ENCODE measurements at places on chromosomes 7 and 10.

DNA sequence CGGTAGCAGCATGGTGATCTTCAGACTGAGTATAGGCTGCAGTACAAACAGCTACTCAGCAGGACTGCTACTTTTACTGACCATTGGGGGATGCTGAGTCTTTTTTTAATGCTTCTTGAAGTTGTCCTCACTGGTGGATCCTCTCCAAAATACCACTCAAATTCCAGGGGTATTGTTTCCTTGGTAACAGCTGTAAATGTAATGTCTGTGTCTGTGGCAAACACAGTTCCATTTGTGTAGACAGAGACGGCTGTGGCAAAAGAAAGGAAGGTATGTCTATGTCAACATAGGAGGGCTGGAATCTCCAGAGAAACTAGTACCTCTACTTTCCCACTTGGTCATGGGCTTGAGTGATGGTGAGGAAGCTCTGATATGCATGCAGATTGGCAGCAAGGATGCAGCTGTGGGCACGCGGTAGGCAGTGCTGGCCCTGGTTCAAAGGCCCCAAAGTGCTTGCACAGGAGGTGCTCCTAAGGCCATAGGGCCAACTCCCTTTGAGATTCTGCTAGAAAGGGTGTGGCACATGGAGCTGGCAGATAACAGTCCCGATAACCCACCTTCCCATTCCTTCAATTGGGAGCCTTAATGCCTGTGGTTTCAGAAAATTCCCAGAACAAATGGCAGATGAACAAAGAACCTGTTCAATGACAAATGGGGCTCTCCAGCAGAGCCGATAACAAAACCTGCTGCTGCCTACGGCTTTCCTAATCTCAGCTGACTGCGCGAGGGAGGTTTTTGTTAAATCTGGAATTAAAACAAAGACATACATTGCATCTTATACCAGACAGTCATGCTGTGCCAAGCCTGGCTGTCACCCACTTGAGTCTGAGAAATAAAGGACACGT lies 43.0 kb downstream of the PKD1L1 start:
- no peak for DNase-seq

DNA sequence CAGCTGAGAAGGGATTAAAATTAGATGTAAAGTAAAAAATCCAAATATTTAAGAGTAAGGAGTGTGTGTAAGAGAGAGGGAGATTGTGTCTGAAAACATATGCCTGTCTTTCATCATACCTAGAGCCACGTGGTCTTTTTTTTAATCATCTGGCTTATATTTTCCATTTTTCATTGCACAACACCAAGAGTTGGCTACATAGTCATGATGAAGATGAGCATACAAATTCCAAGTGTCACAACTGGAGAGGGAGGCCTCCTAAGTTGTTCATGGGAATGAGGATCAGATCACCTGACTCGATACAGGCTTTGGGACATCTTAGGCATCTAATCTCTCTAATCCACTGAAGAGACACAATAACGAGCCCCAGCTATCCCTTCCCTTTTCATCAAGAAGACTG lies 47.2 kb upstream of the CCDC3 start:
- no peak for DNase-seq

DNA sequence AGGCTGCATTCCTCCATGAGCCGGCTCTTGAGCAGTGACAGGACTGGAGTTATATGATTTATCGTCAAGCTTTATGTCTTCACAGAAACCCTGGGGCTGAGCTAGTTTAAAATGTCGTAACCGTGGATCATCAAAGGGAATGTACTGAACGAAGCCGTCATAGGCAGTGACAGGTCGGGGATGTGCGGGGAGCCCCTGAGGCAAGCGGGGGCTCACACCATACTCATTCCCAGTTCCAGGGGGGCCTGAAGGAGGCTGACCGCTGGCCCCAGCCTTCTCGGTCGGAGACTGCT lies 30.7 kb downstream of the JCAD start:
- DNase-seq: no peak

- DNase-seq: no peak
These were observed 193.9 kb downstream of the NXPH1 start for GRCh38 chr7:8627325-8627724.

GRCh38 chr10:117370205-117370604 lies 5.0 kb downstream of the PDZD8 start:
- DNase-seq: peak; percentile 66

DNA sequence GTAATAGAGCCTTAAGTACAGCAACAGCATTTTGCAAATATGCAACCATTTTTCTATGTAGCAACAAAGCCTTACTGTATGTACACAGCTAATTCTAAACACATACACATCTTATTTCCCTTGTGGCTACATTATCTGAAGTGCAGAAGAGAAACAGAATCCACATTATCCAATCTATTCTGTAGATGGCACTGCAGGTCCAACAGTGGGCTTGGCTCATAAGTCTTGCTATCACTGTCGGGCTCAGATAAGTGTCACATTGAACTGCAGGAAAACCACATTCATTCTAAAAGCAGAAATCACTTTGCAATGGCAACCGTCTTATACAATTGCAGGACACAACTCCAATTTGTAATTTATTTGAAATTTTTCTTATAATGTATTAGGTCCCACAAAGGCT lies 109.8 kb upstream of the NOBOX start:
- no peak for DNase-seq

DNA sequence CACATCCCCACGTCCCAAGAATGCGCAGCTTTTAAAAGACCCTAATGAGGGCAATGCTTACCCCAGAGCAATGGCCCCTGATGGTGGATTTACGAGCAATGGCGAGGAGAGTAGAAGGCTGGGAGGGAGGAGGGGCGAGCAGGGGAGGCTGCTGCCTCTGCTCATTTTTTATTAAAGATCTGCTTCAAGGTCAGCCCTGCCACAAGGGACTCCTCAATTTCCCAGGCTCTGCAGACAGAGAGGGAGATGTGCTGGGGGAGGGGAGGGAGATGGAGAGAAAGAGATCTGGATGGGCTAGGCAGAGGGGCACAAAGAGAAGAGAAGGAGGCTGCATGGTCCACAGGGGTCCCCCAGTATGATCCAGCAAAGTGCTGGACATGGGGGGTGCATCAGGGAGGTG lies 7.8 kb upstream of the SRRM3 start:
- no peak for DNase-seq

GRCh38 chr7:101218236-101219125 lies 516 bp downstream of the ZNHIT1 start:
- peak; percentile 7 for DNase-seq

- no peak for DNase-seq
These were observed 5.5 kb upstream of the LAMB4 start for GRCh38 chr7:108135446-108136190.

DNA sequence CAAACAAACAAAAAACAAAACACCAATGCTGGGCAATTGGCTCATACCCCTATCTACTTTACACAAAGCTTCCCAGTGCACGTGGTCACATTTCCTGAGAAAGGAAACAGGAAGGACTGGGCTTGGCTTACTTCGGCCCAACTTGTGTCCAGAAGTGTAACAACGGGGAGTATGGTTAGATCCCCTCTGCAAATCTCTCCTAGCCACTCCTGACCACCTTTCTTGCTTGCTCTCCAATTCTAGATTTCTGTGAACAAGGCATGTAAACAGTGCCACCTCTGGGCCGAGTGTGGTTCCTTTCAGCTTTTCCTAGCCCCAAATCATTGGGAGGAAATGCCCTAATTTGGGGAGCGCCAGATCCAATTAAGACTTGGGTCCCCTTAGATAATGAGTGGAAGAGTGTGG lies 21.0 kb upstream of the FRAT2 start:
- DNase-seq: no peak

GRCh38 chr7:1892011-1892965 lies 222.2 kb downstream of the ELFN1 start:
- DNase-seq: no peak

- no peak for DNase-seq
These were observed 70.0 kb downstream of the DOCK1 start for GRCh38 chr10:126975221-126975620.

DNA sequence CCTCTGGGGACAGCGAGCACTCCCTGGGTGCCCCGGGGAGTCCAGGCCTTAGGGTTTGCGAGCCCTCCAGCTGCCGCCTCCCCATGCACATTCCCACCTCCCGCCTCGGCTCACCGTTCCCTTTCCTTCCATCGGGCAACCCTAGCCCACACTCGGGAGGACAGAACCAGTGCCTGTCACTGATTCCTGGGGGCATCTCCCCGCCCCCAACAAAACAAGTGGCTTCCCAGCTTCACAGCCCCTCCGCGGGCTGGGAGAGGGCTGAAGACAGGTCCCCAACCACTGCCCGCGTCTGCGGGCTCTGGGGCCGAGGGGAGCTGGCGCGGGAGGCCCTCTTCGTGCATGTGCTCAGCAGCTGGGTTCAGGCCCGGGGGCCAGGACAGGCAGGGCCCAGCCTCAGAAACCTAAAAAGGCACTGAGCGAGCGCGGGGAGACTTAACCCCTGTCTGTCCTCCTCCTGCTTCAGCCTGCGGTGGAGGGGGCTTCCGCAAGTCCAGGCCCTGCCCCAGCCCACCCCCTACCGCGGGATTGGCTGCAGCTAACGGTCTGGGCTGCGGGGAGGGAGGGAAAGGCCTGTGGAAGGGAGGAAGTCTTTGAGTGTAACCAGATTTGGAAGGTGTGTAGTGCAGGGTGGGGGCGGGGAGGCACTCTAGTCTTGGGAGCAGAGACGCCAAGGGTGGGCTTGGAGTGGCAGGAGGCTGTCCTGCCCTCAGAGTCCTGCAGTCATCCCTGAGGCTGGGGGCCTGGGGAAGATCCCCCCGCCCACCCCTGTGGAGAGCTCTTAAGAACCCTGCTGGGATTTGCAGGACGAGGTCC lies 1.2 kb downstream of the FLNC start:
- peak; percentile 68 for DNase-seq

DNA sequence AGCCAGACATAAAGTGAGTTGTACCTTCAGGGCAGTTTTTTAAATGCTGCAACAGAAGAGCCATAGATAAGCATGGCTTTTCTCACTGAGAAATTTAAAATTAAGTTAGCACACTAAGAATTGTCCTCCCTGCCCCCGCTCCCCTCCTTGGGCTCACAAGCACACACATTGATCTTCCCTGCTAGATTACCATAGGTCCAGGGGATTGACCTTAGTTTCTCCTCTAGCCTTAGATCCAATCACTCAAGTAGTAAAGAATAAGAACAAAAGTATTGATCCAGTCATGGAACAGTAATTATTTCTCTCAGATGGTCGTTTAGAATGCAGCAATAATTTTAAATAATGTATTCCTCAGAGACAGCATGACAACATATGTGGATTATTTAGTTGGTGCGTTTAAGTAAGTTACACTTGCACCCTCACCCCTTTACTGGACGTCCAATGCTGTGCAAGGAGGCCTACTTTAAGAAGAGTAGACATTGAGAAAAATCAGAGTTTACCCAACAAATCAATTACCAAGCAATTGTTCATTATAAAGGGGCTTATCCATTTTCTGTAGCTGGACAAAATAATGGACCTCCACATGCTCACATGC lies 683.5 kb upstream of the GALNT17 start:
- no peak for DNase-seq

DNA sequence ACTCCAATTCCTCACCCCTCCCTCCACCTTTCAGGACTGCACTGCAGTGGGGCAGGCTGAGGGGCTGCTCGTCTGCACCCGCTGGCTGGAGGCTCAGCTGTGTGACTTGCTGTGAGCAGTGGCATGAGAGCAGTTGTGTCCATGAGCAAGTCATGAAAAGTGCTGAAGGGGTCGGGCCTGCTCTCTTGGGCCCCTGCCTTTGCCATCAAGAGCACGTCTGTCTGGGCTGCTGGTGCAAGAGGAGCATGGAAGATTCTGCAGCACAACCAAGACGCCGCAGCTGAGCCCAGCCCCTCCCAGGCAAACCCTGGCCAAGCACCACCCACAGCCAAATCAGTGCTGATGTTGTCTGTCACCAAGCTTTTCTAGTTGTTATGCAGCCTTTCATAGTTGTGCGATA lies 284.3 kb downstream of the TCERG1L start:
- no peak for DNase-seq

DNA sequence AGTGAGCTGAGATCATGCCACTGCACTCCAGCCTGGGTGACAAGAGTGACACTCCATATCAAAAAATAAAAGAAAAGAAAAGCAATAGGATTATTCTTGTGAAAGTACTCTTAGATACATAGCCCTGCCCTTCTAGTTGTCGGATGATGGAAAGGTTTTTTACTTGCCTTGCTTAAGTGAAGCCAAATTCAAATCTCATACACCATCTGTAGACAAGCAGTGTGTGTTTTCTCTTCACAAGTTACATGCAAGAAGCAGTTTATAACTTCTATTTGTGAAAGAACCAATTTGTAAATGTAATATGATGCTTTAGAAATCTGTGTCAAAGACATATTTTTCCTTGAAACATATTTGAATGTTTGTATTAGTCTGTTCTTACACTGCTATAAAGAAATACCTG lies 15.8 kb upstream of the MPP7 start:
- no peak for DNase-seq

- DNase-seq: peak; percentile 54
These were observed 68.9 kb upstream of the NMT2 start for GRCh38 chr10:15237351-15237750.

DNA sequence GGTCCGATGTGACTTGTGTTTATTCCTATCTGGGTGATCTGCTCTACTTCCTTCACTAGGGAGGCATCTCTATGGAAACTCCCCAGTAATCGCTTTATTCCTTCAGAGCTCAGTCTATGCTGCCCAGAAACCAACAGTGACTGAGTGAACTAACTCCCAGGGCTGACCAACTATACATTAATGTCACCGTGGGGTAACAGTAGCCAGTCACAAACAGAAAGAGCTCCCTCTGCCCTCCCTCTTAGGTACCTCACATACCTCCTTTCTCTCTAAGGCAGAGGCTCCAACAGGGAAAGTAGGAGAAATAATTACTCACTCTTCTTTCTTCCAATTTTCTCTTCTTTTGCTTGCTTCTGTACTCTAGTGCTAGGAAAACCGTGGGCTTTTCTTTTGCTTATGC lies 855.0 kb downstream of the REEP3 start:
- DNase-seq: no peak

- DNase-seq: no peak
These were observed 84.8 kb upstream of the LRRC18 start for GRCh38 chr10:49024484-49024883.

DNA sequence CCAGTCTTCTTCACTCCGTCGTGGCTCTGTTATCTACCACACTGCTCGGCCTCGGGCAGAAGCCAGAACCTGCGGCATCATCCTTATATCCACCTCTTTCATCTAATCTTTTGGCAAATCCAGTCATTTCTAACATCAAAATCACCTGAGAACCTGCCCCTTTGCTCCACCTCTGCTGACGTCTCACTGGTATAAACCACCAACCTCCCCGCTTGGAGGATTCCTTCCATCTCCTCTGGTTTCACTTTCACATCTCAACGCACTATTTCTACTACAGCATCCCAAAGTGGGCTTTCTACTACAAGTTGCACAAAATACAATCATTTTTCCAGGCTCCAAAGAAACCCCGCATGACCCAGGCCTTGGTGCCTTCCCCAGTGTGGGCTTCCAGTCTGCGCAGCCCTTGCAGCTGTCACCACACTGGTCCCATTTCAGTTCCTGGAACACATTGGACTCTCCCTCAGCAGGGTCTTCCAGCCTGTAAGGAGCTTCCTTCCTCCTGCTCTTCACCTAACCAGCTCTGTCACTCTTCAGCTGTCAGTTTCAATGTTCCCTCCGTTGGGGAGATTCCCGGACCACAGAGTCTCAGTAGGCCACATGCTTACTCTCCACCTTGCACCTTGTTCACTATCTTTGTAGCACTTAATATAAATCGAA lies 85.0 kb downstream of the PRKCQ start:
- no peak for DNase-seq

- no peak for DNase-seq
These were observed 5.5 kb upstream of the FIGNL1 start for GRCh38 chr7:50455658-50456057.

- DNase-seq: no peak
These were observed 76.0 kb downstream of the DIP2C start for GRCh38 chr10:613271-614138.

- DNase-seq: no peak
These were observed 143.9 kb downstream of the WDR37 start for GRCh38 chr10:1199897-1200721.

- DNase-seq: peak; percentile 85
These were observed 307.2 kb downstream of the HGF start for GRCh38 chr7:81462672-81463071.

All from IMR-90 (cell line).